ENCODE measurements at places on chromosomes 7 and 10. TPM values are rescaled to one million over a fixed set of nuclear protein-coding genes. Genes with fewer than 3 reads are reported as not detected.

DNA sequence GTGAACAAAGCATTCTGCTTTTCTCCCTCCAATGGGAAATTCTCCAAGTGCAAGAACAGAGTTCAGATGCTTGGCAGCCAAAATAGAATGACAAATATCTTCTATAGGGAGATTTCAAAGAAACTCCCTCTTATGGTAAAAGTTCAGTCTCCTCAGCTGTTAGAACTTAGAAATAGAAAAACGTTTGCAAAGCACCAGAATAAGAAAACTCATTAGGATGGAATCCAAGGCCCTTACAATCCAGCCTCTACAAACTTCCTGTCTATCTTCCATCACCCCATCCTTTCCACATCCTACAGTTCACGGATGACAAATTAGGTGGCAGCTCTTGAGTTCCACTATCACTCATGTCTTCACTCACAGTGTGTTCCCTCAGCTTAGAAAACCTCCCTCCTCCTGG lies 25.7 kb downstream of the FAM13C start:
- no peak for DNase-seq

- DNase-seq = no peak
Observed at GRCh38 chr7:25180592-25180923, 47.7 kb downstream of the NPVF start.

DNA sequence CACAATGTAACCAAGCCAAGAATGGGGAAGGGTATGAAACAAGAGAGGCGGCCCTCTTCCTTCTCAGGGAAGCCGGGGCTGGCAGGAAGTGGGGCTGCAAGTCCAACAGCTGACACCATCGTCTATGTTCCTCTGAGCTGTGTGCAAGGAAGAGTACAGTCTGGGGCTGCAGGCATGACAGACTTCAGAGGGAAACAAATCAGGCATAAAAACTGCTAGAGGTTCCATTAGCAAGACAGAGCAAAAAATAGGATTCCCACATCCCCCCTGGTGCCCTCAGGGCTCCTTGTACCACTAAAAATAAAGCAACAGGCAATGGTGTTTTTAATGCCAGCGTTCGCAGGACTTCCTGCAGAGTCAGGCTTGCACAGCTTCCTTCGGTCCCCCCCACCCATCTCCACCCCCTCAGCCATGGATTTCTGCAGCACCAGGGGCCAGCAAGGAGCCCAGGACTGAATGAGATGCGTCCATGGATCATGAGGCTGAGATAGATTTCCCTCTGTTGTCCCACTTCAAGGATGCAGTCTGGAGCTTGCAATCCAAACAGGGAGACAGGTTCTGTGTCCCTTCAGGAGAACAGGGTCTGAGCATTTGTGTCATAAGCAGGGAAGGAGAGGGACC lies 34.6 kb downstream of the KCNMA1 start:
- DNase-seq = no peak

DNA sequence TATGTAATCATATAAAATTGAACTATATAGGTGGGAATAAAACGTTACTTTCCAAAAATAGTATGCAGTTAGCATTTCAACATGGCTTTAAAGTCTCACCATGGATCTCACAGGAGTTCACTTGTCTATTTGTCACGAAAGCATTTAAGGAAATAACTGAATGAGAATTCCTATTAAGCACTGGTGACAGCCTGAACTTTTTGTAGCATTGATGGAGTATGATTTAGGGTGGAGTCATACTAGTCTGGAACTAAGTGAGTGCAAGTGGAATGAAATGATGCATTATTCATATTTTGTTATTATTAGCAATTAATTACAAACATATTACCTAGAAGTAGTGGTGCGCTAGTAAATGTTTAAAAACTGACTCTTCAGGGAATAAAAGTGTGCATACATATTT lies 26.0 kb upstream of the HIBADH start:
- DNase-seq = no peak

OR13A1 gene
- total RNA-seq = 0.38 TPM

HOXA11 gene
- not detected for total RNA-seq

TRUB1 gene
- 21.2 TPM for total RNA-seq

ACBD7 gene
- 10.7 TPM for total RNA-seq

SFTPA1 gene
- total RNA-seq = 0.22 TPM

Data from progenitor cell of endocrine pancreas (in vitro differentiated cells).